Right cardiac atrium (tissue), 5 donors: ENCODE measurements at places on chromosomes 12 and 14. TPM values are rescaled to one million over a fixed set of nuclear protein-coding genes. Genes with fewer than 3 reads are reported as not detected.

GRCh38 chr14:105322791-105323556, 8.4 kb downstream of the PACS2 start:
- peak; percentile 50 for DNase-seq

GRCh38 chr12:39505023-39505422, 62.1 kb upstream of the KIF21A start:
- DNase-seq: no peak

- DNase-seq: no peak
Observed at GRCh38 chr12:127381681-127382080, 885.3 kb upstream of the TMEM132C start.

- DNase-seq: no peak
Observed at GRCh38 chr12:95646781-95647190, 95.5 kb upstream of the USP44 start.

DNA sequence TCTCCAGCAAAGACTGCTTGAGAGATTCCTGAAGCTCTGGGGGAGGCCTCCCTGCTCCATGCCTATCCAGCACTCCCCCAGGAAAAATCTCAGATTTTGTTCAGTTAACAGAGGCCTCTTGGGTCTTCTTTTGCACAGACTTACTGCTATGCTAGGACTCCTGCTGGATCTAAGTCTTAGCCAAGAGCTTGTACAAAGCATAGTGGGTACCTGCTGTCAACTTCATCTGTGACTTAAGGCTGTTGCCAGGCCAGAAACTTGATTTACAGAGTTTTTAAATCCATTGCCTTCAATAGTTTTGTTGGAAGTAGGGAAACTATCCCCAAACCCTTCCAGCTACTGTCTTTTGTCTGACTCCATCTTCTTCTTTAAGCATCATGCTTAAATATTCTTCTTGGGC, 140.5 kb downstream of the SMOC1 start:
- DNase-seq: no peak

GRCh38 chr12:53817021-53817389, 65.2 kb upstream of the CISTR start:
- no peak for DNase-seq

DNA sequence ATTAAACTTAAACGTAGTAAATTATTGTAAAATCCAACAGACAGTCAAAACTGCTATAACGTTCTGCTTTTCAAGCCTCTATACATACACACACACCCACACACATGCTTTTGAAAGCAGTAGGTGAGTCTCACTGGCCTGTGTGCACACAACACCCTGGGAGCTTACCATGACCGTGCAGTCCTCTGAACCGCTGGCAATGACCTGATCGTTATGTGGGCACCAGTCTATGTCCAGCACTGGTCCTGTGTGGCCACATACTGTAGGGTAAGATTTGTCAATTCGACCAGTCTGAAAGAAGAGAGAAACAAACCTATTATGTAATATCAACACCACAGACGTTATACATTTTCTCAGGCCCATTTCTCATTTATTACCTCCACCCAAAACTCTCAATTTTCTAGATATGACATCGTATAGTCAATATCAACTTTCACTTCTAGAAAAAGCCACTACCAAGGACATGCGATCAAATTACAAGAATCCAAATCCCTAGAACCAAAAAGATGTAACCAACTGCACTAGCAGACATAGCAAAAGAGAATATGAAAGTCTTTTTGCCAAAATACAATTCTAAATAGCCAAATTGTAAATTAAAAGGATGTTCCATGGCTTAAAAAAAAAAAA, 44.5 kb upstream of the SELPLG start:
- no peak for DNase-seq

DNA sequence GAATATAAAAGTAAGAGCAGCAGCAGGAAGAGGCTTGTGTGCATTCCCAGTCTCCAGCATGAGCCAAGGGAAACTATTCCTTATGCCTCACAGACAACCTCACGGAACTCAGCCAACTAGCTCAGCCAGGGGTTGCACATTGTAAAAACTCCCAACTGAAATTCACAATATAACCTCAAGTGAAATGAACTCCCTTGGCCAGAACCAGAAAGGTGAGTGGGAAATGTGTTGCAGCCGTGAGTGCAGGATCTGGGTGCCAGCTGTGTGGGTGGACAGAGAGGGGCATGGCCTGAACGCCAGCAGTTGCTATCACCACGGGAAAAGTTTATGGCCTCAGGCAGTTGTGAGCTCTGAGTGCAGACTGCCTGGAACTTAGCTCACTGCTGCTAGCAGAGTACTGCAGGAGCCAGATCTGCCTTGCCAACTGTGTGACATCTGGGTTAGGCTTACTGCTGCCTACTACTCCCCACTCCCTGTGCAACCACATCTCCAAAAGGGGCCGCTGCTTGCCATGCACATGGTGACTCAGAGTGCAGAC, 2.3 kb upstream of the CLEC1A start:
- peak; percentile 27 for DNase-seq

GRCh38 chr14:71783786-71784185, 148.4 kb upstream of the RGS6 start:
- no peak for DNase-seq

GRCh38 chr12:53098354-53098981, 1.0 kb downstream of the IGFBP6 start:
- DNase-seq: peak; percentile 79

- no peak for DNase-seq
Observed at GRCh38 chr12:2244013-2244861, 191.4 kb downstream of the CACNA1C start.

DNA sequence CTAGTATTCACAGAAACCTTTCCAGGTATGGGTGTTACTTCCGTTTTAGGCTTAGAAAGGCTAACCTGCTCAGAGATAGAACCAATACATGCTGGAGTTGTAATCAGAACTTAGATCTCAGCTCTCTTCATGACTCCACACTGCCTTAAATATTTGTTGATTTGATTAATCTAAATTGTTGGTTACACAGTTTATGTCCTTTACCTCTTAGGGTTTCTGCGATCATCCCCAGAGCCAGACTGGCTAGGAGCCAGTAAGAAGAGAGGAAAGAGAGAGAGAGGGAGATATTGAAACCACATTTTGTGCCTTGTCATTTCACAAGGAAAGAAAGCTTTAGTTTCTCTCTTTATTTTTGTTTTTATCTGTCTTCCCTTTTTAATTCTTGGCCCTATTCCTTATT, 16.8 kb upstream of the MGP start:
- DNase-seq: no peak

- no peak for DNase-seq
Observed at GRCh38 chr14:77488558-77488957, 10.1 kb downstream of the ISM2 start.

GRCh38 chr14:64817631-64818030, 62.1 kb downstream of the SPTB start:
- no peak for DNase-seq

- no peak for DNase-seq
Observed at GRCh38 chr12:79000501-79000900, 135.9 kb downstream of the SYT1 start.

DNA sequence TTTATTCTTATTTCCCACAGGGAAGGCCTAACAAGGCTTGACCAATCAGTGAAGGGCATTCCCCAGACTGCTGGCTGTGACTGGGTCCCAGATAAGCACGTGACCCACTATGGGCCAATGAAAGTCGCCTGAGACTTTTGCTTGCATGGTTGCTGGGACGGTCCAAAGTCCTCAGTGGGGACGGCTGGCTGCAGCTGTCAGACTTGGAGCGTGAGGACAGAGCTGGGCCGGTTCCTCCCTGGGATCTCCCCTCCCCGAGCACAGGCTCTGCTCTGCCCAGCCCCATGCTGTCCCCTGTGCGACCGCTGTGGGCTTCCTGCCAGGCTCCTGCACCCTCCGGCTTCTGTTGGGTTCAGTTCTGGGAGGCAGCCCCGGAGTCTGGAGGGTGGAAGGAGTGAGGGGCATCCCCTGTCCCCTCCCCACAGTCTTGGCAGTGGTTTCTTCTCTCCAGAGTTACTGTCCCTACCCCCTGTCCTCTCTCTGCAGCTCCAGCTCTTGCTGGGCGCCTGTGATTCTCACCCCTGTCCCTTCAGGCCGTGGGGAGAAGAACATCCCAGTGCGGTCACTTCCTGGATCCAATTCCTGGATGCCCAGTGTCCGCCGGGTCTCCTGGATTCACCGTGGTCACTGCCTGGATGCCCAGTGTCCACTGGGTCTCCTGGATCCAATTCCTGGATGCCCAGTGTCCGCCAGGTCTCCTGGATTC, 50.1 kb downstream of the GALNT9 start:
- peak; percentile 74 for DNase-seq

DNA sequence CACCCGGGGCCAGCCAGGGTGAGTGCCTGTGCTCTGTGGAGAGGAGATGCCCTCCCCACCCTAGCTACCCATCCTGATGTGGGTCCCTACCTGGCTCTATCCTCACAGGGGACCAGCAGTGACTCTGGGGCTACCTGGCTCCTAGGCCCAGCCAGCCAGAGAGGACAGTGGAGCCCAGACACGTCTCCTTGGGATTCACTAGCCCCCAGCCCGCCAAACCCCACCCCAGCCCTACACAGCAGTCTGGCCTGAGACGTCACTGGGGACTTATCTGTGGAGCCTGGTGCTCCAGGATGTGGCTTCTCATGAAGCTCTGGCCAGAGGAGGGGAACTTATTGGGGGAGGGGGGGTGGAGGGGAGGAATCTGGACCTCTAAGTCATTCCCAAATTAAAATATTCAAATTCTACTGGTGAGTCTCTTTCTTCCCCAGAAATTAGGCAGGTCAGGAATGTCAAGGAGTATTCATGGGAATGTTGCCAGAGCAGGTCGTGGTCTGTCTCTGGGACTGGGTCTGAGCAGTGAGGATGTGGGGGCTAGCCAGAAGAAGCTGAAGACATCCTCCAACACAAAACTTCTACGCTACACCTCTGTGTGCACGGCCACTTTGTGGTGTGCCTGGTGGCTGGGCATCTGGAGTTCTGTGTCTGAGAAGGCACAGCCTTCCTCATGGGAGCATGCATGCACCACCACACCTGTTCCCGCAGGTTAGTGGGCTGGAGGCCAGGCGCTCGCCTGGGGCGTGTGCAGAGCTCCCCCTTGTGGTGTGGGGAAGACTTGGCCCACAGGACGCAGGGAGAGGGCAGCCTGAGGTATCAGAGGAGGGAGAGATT, 2.7 kb downstream of the CMTM5 start:
- peak; percentile 89 for DNase-seq

KCNA1 gene
- 0.06 TPM for total RNA-seq

TMEM119 gene
- 1.8 TPM for total RNA-seq

ART4 gene
- 9.2 TPM for total RNA-seq

ACSS3 gene
- 27.0 TPM for total RNA-seq

SALL2 gene
- 6.8 TPM for total RNA-seq

VRTN gene
- total RNA-seq: not detected

TESPA1 gene
- total RNA-seq: 0.74 TPM
